ENCODE measurements at places on chromosomes 3 and 15.

- DNase-seq: no peak
Observed at GRCh38 chr3:142735462-142735861, 11.6 kb downstream of the TRPC1 start.

DNA sequence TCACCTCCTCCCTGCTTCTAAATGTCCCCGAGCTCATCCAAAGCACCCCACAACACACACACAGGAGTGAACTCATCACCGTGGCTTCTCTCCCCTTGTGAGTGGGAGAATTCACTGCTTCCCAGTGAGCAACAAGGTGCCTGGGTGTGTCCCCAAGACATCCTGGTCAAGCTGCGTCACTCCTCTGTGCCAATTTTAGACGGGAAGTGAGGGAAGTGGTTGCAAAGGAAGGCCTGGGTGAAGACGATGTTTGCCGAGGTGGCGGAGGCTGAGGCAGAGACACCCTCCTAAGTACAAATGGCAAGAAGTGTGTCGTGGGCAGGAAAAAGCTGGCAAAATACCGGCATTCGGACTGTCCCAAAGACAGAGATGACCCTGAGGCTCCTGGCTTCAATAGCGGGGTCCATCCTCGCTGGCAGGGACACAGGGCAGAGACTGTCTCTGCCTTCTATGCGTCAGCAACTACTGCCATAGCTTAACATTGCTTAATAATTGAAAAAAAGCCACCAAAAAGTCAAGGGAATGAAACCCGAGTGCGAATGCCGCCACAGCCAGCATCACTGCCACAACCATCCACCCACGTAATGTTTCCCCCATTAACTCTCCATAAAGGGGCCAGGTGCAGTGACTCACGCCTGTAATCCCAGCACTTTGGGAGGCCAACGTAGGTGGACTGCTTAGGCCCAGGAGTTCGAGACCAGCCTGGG is 72.8 kb downstream of the VGLL4 start:
- DNase-seq: no peak

- no peak for DNase-seq
Observed at GRCh38 chr3:14602006-14602803, 49.4 kb upstream of the CCDC174 start.

GRCh38 chr15:95326431-95327182 is 1003.9 kb upstream of the NR2F2 start:
- no peak for DNase-seq

- no peak for DNase-seq
Observed at GRCh38 chr3:179743913-179744312, 91.1 kb downstream of the USP13 start.
